ENCODE measurements at places on chromosomes 12 and 14.

DNA sequence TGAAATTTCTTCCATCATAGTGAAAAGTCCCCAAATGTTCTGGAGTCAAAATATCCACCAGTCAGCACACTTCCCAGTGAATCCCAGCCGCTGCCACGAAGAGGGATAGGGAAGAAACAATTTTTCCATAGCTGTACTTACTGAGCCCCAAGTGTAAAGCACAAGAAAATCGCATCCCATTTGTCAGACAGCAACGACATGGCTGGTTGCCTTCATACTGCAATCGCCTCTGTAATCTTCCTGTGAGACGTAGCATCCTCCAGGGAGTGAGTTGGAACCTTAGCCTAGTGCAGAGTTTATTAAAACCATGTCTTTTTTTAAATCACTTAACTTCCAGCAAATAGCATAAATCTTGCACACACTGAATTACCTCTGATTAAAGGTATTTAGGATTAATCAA lies 56.8 kb downstream of the GNG2 start:
- no peak for DNase-seq

DNA sequence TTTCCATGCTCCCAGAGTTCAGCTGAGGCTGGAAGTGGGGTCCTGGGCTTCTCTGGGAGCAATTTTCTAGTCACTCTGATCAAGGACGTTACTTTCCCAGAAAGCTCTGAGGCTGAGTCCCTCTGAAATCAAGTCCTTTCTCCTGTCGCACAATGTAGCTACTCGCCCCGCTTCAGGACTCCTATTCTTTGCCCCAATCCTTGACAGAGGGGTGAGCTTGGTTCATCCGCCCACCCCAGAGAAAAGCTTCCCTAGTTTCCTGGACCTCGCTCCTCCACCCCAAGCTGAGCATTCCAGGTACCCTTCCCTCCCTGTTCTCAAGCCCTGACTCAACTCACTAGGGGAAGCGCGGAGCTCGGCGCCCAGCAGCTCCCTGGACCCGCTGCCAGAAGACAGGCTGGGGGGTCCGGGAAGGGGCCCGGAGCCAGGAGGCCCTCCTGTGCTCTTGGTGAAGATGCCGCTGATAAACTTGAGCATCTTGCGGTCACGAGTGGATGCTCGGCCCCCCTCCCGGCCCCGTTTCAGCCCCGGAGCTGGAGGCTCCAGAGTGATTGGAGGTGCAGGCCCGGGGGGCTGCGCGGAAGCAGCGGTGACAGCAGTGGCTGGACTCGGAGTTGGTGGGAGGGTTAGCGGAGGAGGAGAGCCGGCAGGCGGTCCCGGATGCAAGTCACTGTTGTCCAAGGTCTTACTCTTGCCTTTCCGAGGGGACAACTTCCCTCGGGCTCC lies 1.6 kb downstream of the AGAP2 start:
- DNase-seq = no peak

GRCh38 chr12:19456176-19456575 lies 16.9 kb downstream of the AEBP2 start:
- DNase-seq = no peak

DNA sequence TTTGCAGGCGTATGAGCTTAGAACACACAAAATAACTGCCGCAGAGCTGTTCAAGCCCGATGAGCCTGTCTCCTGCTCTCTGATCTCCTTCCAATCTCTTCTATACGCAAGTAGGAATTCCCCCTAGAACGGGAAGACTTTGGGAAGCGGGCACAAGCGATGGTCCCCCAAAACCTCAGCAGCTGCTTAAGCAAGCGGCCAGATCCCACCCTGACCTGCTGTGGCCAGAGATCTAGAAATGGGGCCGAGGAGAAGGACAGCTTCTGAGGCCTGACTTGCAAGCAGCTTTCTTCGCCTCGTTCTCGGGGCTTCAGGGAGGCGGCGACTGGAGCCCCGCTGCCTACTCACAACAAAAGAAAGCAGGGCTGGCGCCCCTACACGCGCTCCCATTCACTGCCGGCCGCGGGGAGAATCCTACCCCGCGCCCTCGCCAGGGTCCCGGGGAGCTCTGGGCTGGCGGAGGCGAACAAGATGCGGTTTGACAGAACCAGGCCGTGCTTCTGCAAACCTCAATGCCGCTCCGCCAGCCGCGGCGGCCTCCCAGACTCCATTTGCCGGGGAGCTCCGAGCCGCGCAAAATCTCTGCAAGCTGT lies 922 bp downstream of the TBX5 start:
- DNase-seq = no peak

DNA sequence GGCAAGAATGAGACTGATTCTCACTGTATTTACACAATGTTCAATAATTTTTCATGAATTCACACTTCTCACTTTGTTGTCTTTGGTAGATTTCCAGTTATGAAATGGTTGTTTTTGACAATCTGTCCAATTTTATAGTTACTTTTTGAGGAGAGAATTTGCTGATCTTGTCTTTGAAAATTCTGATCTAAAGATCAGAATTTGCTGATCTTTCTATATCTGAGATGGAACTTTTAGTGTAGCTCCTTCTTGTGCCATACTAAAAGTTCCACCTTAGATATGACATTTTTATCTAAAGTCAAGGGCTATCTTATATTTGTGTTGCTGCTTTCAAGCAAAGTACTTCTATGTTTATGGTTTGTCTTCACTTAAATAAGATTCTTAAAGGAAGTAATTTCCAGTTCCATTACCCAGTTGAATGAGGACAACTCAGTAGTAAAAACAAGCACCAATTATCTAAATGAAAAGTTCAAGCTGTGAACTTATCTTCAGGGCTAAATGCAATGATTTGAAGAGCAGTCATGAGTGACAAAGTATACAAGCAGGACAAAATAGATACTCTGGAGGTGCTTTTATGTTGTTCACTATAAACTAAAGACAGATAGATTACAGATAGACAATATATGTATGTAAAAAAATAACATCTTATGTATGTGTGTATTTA lies 76.4 kb upstream of the FOXG1 start:
- DNase-seq = no peak

- no peak for DNase-seq
These were observed 71.0 kb downstream of the TMTC2 start for GRCh38 chr12:82757656-82758055.

- no peak for DNase-seq
These were observed 130.3 kb downstream of the TMTC3 start for GRCh38 chr12:88272456-88272855.

DNA sequence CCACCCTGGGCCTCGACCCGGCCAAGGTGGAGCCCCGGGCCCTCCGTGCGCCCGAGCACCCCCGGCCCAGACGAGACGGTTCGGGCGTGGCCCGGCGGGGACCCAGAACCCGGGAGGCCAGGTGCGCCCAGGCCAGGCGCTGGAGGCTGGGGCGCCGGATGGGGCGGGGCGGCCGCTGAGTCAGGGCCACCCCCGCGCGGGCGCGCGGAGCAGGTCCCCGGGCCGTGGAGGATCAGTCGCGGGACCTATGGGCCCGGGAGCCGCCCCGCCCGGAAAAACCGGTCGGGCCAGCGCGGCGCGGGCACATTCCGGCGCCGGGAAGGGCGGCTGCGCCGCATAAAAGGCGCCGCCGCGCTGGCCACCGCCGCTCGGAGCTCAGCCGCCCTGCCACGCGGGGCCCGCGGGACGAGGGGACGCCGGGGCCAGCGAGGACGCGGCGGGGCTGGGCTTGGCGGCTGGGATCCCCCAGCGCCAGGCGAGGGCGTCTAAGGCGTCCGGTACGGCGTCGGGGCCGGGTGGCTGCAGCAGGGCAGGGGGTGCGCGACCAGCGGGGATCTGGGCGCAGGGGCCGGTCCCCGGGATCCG lies 21.5 kb upstream of the KIF26A start:
- no peak for DNase-seq

DNA sequence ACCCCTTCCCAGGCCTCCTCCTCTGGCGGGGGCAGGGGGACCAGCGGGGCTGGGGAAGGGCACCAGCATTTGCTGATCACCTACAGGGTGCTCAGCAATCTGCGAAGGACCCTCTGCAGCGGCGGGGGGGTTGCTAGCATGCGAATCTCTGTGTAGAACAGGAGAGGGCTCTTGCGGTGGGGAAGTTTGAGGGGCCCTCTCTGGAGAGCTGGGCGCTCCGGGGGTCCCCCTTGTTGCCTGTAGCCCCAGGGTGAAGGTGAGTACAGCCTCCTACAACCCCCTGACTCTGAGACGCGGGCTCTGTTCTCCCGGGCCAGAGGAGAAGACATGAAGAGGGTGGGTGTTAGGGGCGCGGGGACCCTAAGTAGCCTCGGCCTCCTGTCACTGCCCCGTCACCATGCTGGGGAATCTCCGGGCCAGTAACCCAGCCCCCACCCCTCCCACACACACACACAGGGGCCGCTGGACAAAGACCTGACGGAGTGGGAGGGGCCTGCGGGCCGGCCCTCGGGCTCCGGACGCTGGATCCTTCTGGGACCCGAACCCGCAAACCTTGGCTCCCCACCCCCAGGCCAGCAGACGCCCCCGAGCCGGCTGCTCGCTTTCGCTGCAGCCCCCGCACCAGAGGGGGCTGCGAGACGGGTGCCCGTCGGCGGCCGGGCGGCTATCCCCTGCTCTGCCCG lies 734 bp downstream of the FIGNL2 start:
- DNase-seq = no peak

- DNase-seq = no peak
These were observed 233.3 kb upstream of the FOXN3 start for GRCh38 chr14:89650077-89650978.

GRCh38 chr12:42769455-42769854 lies 179.9 kb upstream of the PRICKLE1 start:
- no peak for DNase-seq

DNA sequence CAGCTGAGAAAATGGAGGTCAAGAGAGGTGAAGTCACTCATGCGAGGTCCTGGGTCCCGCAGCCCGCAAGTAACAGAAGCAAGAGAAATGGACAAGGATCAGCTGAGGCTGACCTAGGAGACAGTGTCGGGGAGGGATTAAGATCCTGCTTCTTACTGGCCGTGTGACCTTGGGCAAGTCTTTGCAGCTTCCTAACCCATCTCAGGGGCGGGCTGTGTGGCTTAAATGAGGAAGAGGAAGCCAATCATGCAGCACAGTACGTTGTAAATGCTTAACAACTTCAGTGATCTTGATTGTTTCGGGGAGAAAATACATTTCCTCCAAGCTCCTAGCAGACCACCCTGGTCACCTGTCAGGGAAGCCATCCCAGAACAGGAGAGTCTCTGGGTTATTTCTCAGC lies 7.1 kb upstream of the PGF start:
- peak; percentile 63 for DNase-seq

DNA sequence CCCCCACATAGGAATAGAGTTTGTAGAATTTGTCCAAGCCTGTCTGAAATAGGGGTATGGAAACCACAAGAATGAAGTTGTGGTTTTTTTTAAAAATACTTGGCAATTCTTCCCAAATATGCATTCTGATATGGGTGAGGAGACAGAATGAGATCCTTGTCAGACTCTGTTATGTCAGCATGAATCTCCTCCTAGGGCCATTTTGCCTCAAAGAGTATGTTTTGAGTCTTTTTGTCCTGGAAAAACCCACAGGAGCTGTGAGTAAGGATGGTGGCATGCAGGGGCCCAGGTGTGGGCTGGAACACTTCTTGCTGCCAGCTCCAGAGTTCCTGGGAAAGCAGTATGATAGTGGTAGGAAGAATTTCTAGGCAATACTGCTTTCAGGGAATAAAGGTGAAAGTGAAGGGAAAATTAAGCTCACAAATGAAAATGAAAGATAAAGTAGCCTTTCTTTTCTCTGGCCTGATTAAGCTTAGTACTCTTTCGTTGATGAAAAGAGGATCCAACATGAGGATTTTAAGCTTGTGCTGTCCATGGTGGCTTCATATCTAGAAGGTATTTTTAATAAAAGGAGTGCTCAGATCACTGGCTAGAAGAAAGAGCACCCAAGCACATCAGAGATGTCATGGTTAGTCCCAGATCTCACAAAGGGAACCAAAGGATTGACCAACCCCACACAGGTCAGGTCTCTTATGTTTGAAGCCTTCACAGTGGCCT lies 130.8 kb downstream of the LLPH start:
- no peak for DNase-seq

DNA sequence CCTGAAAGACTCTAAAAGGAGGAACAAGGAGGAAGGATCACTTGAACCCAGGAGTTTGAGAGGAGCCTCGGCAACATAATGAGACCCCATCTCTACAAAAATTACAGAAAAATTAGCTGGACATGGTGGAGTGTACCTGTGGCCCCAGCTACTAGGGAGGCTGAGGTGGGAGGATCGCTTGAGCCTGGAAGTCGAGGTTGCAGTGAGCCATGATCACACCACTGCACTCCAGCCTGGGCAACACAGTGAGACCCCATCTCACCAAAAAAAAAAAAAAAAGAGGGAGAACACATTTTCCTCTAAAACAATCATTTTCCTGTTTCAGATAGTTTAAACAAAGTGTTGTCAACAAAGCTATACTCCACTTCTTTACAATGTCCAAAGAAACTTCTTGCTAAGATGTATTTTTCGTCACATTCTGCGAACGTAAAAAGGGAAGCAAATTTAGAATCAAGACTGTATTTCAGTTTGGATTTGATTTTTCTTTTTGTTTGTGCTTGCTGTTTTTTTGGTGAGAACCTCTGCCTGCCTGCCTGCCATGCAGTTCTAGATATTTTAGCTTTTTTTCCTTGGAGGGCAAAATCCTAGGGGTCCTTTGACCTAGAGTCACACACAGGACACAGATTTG lies 5.1 kb downstream of the HCAR1 start:
- DNase-seq = no peak

DNA sequence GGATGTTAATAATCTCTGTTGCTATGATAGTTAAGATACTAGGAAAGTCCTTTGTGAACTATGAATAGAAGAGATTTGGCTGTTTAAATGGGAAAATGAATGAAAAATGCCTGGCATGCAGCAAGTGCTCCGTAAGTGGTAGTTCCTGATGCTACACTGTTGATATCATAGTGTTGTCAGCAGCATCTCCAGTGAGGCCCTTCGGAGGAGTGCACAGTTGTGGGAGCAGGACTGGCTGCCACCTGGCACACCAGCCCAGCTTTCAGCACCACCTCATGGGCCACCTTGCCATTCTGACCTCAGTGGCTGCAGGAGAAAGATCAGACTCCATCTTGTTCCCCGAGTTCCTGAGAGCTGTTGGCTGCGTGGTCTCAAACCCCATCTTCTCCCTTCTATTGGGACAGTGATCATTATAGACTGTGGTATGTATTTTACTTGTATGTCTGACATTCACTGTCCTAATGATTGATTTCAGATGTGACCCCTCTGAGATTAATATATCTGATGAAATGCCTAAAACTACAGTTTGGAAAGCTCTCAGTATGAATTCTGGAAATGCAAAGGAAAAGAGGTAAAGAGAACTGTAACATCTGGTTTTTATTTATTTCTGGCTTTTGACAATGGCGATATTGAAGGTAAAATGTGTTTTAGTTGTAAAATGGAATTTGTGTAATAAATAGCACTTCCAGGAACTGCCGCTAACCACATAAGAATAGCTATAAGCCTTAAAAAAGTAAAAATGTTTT lies 80.9 kb downstream of the SLC4A8 start:
- DNase-seq = no peak

DNA sequence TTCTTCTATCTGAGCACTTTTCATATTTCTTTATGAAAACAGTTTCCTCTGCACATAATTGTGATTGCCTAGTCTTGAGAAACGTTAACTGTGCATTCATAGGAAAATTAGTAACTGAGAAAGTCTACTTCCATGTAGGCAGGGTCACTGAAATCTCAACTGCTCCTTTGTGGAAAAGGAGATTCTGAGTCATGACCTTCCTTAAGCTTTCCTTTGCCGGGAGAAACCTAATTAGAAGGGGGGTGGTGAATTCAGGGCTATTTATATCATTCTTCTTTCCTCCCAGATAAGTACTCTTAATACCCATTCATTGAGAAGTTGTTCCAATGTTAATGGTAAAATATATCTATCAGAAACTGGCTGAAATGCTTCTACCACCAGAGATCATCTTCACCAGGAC lies 751.0 kb upstream of the TMEM132C start:
- no peak for DNase-seq

Data from germinal center (tissue), 1 donor.